ENCODE measurements at places on chromosomes 11 and 22.

GRCh38 chr22:30717952-30718351 lies 23.3 kb downstream of the OSBP2 start:
- no peak for DNase-seq

DNA sequence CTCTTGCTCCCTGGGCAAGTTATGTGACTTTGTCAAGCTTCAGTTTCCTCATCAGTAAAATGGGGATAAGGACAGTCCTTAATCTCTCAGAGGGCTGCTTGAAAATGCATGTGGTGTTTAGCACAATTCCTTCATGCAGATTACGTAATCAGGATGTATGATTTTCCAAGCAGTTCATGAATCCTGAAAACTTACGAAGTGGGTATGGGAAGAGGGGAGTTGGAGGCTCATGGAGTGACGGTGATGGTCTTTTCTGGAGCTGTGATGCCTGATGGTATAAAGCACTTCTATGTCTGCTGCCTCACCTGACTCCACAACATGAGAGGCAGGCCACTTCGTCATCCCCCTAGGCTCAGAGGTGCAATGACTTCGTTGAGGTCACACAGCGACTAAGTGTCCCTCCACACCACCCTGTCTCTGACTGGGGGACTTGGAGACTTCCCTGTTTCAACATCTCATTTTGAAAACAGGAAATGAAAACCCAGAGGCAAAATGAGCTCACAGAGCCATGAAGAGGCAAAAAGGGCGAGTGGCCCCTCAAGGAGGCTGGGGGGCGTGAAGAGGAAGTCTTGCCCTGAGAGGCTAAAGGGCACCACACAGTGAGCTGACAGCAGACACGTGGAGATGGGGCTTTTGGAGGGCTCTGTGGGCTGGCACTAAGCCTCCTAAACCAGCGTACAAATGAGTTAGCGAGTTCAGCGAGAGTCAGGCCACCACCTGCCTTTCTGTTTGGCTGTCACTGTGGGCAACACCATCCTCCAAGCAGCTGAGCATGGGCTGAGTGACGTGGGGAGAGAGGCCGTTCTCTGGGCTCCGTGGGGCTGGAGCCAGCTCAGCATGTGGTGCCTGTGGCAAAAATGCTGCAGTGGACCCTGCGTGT lies 10.1 kb downstream of the MCM5 start:
- no peak for DNase-seq

DNA sequence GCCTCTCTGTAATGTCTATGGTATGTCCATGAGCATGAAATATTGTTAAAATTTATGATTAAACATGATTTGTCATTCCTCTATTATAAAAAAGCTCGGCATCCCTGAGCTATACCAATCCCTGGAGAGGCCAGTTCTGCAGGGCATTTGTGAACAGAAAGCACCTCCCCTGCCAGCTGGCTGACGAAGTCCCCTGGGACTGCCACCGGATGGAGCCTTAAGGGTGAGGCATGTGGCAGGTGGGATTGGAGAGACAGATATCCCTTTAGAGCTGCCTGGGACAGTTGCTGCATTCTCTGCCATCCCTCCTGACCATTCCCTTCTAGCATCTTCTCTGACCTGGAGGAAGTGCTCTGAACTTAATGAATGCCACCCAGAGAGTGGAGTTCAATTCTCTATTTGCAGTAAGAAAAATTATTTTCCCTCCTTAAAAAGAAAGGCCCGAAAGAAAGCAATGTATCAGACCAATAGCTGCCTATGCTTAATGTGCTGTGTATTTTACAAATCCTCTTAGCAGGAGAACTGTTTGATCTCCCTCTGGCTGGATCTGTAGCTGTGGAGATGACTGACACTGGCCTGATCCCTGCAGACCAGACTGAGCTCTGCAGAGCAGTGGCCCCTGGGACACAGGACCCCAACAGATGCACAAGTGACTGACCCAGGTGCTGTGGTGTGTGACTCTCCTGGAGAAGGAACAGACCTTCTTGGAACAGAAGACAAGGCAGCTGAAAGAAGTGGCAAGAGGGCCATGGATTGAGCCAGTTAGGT lies 219.0 kb upstream of the NAV2 start:
- no peak for DNase-seq

GRCh38 chr22:44341431-44342346 lies 28.9 kb upstream of the SHISAL1 start:
- DNase-seq, result no peak

- DNase-seq, result no peak
Observed at GRCh38 chr11:69682681-69683326, 7.7 kb upstream of the LTO1 start.

GRCh38 chr11:47137476-47137875 lies 39.2 kb downstream of the ARFGAP2 start:
- no peak for DNase-seq

GRCh38 chr22:48434156-48434867 lies 1393.4 kb downstream of the BRD1 start:
- no peak for DNase-seq

DNA sequence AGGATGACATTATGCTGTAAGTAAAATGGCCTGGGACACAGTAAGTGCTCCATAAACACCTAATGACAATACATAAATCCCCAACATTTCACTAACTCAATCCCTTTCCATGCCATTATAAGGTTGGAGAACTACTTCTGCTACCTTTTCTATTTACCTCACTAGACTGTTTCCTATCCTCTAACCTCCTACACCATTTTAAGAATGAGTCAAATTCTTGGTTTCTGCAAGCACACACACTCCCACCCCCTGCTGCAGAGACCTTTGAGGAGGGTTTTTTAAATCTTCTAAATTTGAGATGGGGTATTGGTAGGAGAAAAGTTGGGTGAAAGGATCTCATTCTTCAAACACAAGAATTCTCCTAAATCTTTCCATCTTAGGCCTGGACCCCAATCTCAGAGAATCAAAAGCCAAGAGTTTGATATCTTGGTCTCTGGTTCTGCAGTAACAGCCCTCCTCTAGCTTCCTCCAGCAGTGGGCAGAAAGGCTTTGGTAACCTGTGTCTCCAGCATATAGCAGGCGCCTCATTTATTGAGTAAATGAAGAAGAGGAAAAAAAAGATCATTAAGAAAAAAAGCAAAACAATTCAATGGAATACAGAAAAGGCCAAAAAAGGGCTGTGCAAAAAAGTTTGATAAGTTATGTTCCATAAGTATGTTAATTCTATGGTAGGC lies 42.3 kb downstream of the SYTL2 start:
- DNase-seq, result no peak

- DNase-seq, result no peak
Observed at GRCh38 chr22:17637490-17638181, 921 bp upstream of the BCL2L13 start.

GRCh38 chr22:37043828-37044538 lies 7.6 kb upstream of the KCTD17 start:
- peak; percentile 74 for DNase-seq

GRCh38 chr11:42054351-42054900 lies 595.0 kb upstream of the LRRC4C start:
- no peak for DNase-seq

DNA sequence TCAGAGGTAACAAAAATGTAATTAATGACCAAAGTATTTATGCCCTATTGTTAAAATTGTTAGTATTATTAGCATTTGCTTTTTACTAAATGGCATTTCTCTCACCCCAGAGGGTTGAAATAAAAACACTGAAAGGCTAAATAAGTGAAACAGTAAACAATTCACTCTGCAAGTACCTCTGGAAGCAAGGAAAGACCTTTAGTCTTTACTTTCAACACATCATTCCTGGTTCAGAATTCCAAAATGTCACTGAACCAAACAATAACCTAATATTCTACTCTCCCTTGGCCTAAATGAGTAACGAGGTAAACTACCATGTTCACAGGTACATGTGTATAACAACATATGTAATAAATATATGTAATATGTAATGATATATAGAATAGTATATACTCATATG lies 369.3 kb downstream of the TTC28 start:
- no peak for DNase-seq

DNA sequence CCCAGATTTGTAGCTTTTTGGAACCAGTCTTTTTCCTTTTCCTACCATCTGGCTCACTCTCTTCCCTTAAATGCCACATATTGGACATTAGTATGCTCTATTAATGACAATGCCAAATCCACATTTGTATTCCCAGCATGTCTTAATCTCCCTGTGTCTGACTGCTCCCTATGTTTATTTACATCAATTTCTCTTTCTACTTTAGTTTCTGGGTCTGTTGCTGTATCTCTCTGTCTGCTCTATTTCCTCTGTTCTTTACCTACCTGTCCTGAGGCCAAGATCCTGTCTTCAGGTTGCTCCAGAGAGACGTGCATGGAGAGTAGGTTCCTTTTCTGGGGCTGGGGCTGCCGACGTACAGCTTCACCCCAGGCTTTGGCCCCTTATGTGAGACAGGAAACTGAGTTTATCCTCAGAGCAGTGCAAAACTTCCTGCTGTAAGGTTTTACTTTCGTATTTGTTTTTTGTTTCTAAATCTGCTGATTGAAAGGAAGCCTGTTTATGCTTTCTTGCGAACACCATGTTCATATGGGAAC lies 25.6 kb downstream of the OR2AG2 start:
- DNase-seq, result no peak

DNA sequence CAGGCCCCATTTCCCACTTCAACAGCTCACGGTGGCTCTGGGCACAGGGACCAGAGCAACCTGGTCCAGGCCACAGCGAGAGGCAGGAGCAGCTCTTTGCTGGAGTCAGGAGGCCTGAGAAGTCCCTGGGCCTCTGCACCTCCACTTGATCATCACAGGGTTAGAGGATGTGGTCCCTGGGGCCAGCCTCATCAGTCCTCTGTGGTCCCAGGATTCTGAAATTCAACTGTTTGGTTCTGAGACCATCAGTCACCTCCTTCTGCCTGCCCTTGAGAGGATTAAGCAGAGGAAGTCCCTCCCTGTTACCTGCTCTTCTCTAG lies 24.9 kb upstream of the CBX7 start:
- DNase-seq, result no peak

DNA sequence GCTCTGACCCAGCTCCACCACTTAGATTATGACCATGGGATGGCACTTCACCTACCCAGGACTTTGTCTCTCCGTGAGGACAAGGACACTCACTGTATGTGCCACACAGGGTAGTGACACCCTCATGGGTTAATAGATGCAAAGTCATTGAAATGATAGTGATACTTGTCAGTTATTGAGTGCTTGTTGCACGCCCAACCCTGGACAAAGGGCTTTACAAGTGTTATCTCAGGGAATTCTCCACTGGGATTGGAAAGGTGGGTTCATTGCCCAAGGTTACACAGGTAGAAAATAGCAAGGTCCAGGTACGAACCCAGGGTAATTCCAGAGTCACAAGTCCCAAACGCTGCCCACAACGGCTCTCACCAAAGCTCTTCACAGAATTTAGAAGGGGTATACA lies 158.2 kb downstream of the TRIM29 start:
- no peak for DNase-seq

GRCh38 chr22:17831501-17832251 lies 57.4 kb upstream of the BID start:
- DNase-seq, result no peak

DNA sequence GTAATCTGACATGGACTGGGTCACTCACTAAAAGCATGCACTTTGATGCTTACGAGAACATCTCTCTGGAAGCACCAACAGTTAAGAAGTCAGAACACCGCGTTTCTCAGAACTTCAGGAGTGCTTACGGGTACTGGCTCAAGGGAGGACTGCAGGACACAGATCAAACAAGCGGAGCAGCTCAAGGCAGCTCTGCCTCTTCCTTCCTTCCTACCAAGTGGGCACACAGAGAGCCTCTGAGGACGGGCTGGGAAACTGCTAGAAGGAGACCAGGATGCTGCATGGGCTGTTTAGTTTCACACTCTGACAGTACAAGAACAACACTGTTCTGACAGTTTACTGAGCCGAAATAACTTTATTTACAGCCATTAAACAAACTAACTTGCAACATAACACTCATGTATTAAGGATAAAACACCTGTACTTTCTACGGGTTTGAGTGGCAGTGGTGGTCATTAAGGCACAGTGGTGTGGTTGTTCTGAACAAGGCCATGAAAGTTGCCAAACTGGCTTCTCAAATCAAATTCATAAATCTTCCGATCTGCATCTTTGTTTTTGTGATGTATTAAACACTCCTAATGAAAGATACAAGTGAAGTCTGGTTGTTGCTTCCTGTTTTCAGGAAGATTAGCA lies 37.5 kb downstream of the ARFGAP3 start:
- no peak for DNase-seq

DNA sequence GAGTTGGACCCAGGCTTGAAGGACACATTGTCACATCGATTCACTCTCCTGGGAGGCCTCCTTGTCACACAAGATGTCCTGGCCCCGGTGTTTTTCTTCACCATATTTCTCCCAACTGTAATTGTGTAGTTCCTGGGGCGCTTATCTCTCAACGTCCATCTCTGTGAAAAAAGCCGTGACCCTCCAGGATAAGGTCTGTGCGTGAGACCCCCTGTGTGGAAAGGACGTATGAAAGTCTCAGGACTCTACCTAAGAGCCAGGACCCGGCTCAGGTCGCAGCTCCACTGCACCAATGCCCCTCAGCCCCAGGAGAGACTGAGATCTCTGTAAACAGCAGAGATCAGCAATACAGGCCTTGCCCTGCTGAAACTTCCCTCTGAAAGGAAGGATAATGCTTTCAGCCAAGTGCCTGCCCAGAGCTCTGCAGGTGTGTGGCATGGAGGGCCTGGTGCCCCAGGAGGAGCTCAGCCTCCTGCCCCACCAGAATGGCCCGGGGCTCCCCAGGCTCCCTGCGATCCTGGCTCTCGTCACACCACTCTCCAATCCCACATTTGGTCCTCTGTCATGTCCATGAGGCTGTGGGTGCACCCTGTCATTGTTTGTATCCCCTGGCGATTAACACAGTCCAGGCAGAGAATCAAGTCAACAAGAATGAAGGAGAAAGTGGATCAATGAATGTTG lies 119.2 kb upstream of the TMEM45B start:
- no peak for DNase-seq

GRCh38 chr11:86161837-86162236 lies 82.7 kb upstream of the EED start:
- no peak for DNase-seq

DNA sequence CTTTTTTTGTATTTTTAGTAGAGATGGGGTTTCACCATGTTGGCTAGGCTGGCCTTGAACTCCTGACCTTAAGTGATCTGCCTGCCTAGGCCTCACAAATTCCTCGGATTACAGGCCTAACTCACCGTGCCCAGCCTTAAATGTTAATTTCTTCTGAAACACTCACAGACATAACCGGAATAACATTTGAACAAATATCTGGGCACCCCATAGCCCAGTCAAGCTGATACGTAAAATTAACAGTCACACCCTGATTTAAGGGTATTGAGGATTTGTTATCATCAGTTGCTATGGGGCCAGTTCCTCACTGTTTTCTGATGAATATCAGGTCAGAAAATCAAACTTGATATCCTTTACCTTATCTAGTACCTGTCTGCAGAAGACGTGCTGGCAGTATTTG lies 23.0 kb upstream of the OR9Q1 start:
- DNase-seq, result no peak

- DNase-seq, result peak; percentile 57
Observed at GRCh38 chr11:122863704-122864326, 18.7 kb upstream of the JHY start.

- no peak for DNase-seq
Observed at GRCh38 chr11:82082976-82083375, 650.7 kb downstream of the FAM181B start.

Data from HT-29 (cell line).